ENCODE measurements at places on chromosomes 11 and 22.

DNA sequence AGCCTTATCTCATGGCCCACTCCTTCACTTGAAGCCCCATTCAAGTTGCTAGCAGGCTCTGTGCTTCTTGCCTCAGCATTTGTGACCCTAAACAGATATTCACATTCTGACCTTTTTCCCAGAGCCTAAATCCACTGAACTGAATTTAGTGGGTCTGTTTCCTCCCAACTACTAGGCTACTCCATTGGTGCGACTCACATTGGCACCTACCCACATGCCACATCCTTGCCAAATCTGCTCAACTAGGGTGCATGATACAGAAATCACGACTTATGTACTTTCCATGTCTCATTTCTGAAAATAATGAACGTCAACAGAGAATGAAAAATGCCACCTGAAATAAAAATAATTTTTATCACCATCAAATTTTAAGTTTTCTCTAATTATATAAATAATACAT is 8.4 kb upstream of the MMP12 start:
- no peak for DNase-seq

DNA sequence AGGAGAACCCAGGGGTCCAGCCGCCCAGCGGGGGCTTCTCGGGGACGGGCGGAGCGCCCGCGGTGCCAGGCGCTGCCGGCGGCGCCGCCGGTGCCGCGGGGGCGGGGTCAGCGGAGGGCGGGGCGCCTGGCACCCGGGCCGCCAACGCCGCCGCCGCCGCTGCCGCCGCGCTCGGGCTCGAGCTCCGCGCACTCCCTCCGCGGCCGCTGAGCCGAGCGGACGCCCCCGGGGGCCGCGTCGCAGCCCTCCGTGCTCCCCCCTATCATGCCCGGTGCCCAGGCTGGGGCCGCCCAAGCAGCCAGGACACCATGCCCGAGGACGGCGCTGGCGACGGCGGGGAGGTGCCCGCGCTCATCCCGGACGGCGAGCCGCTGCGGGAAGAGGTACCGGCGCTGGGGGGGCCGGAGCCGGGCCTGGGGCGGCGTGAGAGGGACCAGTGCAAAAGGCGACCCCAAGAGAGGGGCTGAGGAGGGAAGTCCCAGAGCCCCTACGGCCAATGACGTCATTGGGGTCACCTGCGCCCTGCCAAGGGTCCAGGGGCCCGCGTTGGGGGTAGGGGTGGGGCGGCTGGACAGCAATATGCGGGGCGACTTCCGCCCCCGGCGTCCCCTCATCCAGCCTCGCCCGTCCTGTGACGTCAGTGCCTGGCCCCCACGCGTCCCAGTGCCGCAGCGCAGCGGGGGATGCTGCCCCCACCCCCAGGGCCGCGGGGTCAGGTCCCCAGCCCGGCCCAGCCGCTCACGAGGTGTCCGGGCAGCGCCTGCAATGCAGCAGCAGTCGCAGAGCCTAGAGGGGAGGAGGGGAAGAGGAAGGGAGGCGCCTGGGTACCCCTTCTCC is at the start of gene TMEM151A:
TMEM151A (plus strand) TSS at position 189 of the 837 bp plus-strand sequence; CDS start at position 309, 120 bp downstream.
- DNase-seq, result peak; percentile 57

GRCh38 chr11:95284057-95285052 is 53.4 kb upstream of the SESN3 start:
- DNase-seq, result no peak

DNA sequence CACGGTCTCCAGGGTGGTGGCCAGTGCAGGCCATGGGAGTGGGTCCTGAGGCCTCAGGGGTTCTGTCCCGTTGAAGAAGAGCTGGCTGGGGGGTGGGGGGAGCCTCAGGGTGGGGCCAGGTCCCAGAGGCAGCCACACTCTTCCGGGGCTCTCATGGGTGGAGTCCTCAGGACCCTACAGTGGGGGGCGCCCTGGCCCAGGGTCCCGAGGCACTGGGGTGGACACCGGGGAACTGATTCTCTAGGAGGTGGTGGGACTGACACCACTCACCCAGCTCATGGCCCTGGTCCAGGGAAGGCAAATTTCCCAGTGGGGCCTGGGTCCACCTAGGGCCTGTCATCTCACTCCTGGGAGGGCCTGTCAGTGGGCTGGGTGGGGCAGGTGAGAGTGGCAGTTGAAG is 12.8 kb downstream of the GGT5 start:
- DNase-seq, result no peak

- DNase-seq, result no peak
These were observed 64.8 kb downstream of the TENM4 start for GRCh38 chr11:79375818-79376550.

- DNase-seq, result no peak
These were observed 1.4 kb downstream of the TRPC6 start for GRCh38 chr11:101582236-101582988.
